ENCODE measurements at places on chromosomes 6 and 20.
A peak's percentile ranks its signal among the peaks of the same experiment; 100 is the strongest.

DNA sequence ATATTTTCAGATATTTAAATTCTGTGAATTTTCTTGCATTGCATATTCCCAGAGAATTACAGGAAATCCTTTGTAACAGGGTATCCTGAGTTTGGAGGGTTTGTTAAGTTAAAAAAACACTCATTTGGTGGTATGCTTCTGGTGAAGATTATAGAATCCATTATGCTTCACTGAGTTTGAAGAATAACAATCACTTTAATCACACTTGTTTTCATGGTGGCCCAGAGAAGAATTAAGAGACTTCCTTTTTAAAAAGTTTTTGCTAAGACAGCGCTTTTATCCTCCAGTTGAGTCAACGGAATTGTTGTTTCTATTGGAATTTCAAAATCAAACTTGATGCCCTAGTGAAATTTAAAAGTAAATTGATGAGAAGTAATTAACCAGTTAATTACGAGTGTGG, 17.4 kb downstream of the PLEKHG1 start:
- no peak for DNase-seq

- DNase-seq: no peak
Measured at GRCh38 chr20:47781632-47782031, 3.6 kb downstream of the SULF2 start.

DNA sequence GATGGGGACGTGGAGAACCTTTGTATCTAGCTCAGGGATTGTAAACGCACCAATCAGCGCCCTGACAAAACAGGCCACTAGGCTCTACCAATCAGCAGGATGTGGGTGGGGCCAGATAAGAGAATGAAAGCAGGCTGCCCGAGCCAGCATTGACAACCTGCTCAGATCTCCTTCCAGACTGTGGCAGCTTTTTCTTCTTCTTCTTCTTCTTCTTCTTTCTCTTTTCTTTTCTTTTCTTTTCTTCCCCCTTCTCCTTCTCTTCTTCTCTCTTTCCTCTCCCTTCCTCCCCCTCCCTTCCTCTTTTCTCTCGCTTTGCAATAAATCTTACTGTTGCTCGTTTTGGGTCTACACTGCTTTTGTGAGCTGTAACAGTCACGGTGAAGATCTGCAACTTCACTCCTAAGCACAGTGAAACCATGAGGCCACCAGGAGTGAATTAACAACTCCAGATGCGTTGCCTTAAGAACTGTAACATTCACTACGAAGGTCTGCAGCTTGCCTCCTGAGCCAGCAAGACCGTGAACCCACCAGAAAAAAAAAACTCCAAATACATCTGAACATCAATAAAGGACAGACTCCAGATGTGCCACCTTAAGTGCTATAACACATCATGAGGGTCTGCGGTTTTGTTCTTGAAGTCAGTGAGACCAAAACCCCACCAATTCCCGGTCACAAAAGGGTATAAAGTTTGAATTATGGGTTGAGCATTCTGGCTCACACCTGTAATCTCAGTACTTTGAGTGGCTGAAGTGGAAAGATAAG, 19.6 kb upstream of the SERPINB1 start:
- no peak for DNase-seq

GRCh38 chr6:49336514-49337131, 126.4 kb downstream of the MMUT start:
- no peak for DNase-seq

DNA sequence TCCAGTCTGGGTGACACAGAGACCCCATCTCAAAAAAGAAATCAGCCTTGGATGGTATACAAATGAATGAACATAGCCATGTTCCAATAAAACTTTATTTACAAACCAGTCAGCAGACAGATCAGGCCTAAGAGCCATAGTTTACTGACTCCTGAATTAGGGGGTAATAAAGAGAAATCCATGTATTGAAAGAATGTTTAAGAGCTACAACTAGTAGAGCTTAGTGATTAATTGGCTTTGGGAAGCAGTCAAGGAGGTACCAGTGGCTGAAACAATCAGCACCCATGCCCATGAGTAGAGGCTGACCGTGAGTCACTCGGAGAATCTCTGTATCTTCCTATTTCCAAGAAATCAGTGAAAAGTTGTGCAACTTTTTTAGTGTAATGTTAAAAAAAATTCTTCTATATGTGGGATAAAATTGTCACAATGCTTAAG, 223.6 kb upstream of the RREB1 start:
- DNase-seq: no peak

DNA sequence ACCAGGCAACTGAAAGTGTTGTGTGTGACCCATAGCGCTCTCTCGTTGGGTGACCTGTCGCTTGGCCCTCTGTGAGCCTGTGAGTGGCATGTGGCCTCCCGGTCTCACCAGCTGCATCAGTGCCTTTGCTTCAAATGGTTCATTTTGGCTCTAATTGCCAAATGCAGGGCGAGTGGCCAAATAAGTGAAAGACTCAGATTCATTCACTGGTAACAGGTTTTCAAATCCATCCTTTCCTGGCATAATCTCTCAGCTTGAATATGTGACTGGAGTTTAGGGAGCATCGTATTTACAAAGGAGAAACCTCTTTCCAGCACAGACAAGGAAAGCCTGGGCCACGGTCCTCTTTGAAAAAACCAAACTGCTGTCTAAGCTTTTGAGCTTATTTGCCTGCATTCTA, 321.6 kb upstream of the QKI start:
- DNase-seq: no peak

DNA sequence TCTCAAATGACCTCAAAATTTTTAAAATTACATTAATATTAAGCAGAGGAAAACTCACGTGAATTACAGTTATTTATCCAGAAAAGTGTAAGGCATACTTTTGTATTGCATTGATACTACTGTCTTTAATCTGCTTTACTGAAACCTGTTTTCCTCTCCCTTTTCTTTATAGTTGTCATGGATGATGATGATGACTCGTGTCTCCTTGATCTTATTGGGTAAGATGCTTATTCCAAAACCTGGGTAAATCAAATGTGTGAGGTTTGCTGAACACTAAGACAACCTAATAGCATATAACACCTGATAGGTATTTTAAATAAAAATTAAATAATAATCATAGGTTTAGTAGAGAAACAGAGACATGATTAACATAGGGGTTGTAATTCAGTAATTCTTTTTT, 40.0 kb downstream of the BICRAL start:
- DNase-seq: no peak

GRCh38 chr20:1879934-1880333, 15.3 kb upstream of the SIRPA start:
- DNase-seq: no peak

DNA sequence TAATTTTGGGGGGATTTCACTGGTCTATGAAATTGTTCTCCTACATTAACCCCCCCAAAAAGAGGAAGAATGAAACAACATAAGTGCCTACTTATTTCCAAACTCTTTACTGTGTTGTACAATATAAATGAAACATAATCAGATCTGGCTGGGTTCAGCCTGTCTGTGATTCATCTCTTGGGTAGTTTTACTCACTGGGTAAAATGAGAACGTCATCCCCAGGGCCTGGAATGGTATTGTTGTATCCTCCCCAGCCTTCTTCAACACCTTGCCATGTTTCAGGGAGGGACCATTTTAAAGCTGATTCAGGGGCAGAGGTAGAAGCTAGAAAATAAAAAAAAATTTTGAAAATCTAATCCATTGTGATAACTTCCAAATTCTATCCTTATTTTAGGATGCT, 256.7 kb downstream of the PKHD1 start:
- no peak for DNase-seq

- no peak for DNase-seq
Measured at GRCh38 chr20:62828051-62828450, 11.2 kb downstream of the COL9A3 start.

- no peak for DNase-seq
Measured at GRCh38 chr6:144266091-144266649, 19.0 kb upstream of the UTRN start.

- DNase-seq: no peak
Measured at GRCh38 chr6:55756531-55757031, 118.8 kb downstream of the BMP5 start.

GRCh38 chr6:100346828-100347227, 117.9 kb downstream of the SIM1 start:
- DNase-seq: no peak

DNA sequence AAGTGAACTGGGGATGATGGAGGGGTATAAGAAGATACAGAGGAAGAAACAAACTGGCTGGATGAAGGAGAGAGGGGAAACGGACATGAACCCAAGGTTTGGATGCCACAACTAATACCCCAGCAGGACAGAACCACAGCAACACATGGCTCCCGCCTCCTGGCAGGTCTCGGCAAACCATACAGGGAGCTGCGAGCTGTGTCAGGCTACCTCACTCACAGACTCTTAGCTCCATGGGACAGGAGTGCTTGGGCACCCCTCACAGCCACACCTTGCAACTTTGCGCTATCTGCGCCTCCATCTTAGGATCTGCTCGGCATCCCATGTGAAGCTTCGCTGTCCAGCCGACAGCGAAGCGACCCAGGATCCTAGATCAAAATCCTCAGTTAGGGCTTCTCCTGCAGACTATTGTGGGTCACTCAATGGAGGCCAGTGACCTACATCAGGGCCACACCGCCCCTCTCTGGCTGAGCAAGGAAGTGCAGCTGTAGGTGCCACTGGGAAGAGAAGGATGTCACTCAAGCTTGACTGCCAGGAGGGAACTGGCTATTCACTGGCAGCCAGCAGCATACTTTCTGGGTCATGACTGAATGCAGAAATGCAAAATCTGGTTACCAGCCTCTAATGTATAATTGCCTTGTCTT, 174.4 kb upstream of the RIN2 start:
- DNase-seq: peak; percentile 36

DNA sequence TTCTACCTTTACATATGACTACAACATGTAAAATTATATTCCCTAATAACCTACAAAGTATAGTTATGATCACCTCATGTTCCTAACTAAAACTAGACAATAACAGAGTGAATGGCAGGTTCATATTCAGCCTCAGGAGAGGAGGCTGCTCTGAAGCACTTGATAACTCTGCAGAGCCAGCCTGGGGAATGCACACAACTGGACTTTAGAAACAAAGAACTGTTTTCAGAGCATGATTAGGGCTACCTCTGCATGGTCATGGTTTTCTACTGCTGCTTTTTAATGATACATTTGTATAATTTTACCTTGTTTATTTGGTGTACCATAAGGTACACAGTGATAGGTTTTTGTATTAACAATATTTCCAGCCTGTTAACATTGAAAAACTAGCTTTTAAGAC, 50.3 kb downstream of the TRPC4AP start:
- no peak for DNase-seq

- peak; percentile 51 for DNase-seq
Measured at GRCh38 chr20:35610833-35611427, 4.7 kb upstream of the SPAG4 start.

DNA sequence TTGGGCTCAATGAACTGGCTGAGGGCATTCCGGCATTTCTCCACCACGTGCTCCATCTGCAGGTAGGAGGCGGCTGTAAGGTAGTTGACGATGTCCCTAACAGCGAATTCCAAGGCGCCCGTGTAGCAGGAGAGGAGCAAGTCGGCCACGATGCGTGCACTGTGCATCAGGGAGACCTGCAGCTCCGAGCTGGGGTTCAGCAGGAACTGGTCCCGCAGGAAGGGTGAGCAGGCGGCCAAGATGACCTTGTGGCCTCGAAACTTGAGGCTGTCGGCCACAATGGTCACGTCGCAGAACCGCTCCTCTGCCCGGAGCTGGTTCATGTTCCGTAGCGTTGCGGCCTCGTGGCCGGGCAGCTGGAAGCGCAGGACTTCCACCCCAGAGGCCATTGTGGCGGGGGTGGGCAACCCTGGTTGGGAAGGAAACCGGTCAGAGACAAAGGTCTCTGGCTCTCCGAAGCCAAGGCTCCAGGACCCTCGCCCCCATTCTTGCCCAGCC, 920 bp downstream of the ZBTB12 start:
- no peak for DNase-seq

- DNase-seq: no peak
Measured at GRCh38 chr6:64293298-64293697, 657.7 kb downstream of the PHF3 start.

DNA sequence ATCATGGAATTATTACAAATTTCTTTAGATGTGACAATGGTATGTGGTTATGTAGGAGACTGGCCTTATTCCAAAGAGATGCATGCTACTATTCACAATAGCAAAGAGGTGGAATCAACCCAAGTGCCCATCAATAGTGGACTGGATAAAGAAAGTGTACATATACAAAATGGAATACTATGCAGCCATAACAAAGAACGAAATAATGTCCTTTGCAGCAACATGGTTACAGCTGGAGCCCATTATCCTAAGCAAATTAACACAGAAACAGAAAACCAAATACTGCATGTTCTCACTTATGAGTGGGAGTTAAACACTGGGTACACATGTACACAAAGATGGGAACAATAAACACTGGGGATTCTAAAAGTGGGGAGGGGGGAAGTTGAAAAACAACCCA, 69.7 kb downstream of the NUDT3 start:
- DNase-seq: no peak

DNA sequence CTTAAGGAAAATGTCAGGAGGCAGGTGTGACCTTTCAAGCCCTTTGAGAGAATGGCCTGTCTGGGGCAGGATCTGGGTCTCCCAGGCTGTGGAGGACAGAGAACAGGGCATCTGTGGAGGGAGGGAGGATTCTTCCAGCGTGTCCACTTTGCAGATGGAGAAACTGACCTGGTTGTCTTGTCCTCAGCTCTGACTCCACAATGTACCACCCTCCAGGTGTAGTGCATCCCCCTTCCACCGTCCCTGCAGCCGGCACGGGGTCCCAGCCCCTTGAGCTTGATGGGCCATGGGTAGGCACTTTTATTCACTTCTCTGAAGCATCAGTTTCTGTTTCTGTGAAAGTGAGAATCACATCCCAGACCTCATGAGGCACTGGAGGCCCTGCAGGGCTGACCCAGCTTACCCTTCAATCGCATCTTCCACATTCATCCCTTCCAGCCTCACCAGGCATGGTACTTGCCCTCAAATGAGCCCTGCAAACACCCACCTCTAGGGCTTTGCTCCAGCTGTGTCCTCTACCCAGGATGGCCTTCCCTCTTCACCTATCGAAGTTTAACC, 4.6 kb upstream of the TGM2 start:
- DNase-seq: no peak

DNA sequence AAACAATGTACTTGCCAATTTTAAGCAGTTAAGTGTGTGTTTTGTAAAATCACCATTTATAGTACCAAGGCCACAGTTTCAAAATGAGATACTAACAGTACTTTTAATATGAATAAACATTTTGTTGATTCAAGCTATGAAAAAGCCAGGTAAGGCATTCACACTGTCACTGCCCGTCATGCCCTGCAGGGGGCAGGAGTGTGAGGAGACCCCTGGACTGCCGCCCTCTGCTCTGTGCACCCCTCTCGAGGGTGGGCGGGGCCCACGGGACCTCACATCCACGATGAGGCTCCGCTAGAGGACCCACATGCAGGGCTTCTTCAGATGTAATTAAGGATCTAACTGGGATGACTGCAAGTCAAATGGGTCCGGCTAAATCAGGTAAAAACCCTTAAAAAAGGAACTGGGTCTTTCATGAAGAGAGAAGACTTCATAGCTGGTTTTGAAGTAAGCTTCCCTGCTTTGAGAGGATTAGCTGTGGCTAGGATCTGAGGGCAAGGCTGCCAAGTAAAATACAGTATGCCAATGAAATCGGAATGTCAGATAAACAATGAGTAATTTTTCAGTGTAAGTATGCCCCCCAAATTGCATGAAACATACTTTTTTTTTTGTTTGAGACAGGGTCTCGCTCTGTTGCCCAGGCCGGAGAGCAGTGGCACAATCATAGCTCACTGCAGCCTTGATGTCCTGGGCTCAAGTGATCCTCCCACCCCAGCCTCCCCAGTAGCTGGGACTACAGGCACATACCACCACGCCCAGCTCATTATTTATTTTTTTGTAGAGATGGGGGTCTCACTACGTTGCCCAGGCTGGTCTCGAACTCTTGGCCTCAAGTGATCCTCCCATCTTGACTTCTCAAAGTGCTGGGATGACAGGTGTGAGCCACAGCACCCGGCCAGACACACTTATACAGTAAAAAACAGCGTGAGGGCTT, 18.7 kb downstream of the DIDO1 start:
- no peak for DNase-seq

Measured in hematopoietic multipotent progenitor cell treated with erythropoietin and hydrocortisone succinate and interleukin-3 and kit ligand, for 15 days (in vitro differentiated cells).